ENCODE measurements at places on chromosomes 3 and 15.
A peak's percentile ranks its signal among the peaks of the same experiment; 100 is the strongest.

GRCh38 chr15:22979238-22980188 lies 655 bp downstream of the CYFIP1 start:
- peak; percentile 68 for DNase-seq

GRCh38 chr3:88141458-88142083 lies 8.2 kb upstream of the C3orf38 start:
- DNase-seq = peak; percentile 19

GRCh38 chr3:46368569-46368968 lies 2.2 kb upstream of the CCR5 start:
- peak; percentile 20 for DNase-seq

DNA sequence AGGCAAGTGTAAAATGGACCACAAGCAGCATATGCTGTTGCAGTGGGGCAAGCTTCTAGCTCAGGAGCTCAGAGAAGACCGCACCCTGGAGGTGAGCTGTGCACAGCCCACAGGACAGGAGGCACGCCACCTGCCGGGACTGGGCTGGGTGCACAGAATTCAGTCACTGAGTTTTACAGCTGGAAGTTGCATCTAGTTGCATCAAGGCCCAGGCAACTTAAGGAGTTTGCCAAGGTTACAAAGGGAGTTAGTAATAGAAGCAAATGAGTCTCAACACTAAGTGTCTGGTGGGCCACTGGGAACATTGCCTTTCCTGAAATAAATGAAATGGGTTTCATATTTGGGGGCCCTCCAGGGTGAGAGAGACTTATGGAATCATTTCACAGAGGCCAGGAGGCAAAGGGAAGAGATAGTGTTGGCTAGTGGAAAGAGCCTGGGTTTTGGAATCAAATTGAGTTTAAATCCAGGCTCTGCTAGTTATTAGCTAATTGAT lies 36.0 kb upstream of the TIMP4 start:
- DNase-seq = peak; percentile 43

DNA sequence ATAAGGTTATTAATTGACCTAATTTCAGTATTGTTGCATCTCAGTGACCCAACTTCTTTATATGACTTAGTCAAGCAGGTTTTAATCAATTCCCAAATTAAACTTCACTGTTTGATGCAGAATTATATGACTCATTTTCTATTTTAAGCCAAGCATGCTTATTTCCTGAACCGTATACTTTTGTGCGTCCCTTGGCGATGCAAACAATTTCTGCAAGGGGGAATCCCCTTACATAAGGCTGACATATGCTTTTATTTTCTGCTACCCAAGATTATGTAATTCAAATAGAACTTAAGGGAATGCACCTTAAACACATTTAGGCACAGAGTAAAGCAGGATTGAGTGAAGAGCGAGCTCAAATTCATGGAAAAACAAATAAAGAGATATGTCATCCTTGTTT lies 303.9 kb downstream of the PDCD6IP start:
- no peak for DNase-seq

GRCh38 chr15:62060113-62060895 lies at the start of gene VPS13C:
TSS of gene VPS13C (minus strand) at chr15:62060447. CDS start at chr15:62060374, 73 bp downstream.
- DNase-seq = peak; percentile 96

DNA sequence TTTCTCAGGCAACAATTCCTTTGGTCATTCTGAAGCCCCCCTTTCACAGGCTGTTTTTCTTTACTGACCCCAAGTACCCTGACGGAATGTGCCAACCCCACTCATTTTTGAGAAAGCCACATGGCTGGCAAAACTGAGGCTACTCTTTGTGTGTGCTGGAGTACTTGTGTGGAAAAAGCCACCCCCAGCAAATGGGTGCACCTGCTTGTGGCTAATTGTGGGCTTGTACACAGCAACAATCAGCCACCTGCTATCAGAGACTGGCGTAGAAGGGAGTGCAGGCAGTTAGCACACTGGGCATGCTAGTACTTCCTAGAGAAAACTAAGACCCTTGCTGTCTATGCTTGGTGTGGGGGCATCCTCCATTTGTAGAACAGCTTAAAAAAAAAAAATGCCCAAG lies 110.1 kb upstream of the LMOD3 start:
- DNase-seq = no peak

DNA sequence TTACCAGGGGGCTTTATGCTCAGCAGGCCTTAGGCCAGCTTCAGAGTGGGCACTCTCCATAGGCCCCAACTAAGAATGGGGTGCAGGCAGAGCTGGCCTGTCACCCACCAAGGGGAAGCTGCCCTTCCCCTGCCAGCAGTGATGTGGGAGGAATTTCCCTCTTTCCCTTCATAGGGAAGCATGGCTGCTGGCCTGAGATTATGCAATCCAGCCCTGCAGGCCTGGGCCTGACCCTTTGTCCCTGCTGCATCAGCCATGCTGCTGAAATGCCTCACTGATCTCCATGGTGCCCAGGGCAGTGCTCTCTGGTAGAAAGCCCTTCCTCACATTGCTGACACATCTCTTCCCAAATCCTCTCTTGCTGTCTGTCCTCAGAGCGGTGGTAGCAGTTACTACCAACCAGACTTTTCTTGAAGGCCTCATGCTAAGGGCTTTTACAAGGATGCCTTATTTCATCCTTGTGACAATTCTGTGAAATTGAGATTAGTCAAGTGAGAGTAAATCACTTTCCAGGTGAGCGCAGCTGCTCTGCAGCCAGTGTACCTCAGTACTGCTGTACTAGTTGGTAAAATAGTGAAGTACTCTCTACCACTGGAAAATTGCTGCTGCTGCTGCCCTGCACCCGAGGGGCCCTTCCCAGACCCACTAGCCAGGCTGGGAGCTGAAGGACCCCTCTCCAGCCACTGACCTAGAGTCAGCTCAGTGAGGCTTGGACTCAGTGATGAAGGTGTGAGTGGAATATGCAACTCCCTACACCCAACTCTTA lies 33.8 kb downstream of the MRAS start:
- DNase-seq = peak; percentile 70

DNA sequence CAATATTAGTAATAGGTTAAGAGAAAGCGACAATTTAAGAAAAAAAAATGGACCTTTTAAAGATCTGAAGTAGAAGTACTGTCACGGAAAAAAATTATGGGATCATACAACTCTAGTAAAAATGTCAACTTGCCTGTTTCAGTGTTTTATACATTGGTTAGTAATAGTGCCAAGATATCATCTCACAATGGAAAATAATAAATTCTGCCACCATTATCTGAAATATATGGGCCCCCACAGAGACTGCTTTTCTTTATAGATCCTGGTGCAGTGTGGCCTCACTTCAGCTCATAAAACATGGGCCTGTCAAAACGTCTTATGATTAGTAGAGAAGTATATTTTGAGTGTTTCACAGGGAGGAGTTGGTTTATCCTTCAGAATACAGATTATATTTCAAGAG lies 266.3 kb upstream of the EPHA6 start:
- DNase-seq = no peak

- DNase-seq = no peak
Measured at GRCh38 chr3:191296041-191296541, 33.1 kb upstream of the CCDC50 start.

All from kidney tubule cell (primary cell).